Activated CD8-positive, alpha-beta T cell treated with anti-CD3 and anti-CD28 coated beads, Interleukin-2, amount 10 ng/mL, durations not matched to agents 7 days and 5 days (primary cell): ENCODE measurements at places on chromosomes 1 and 21.
A peak's percentile ranks its signal among the peaks of the same experiment; 100 is the strongest.

GRCh38 chr1:108597041-108597440 lies 37.1 kb downstream of the EEIG2 start:
- DNase-seq = no peak

DNA sequence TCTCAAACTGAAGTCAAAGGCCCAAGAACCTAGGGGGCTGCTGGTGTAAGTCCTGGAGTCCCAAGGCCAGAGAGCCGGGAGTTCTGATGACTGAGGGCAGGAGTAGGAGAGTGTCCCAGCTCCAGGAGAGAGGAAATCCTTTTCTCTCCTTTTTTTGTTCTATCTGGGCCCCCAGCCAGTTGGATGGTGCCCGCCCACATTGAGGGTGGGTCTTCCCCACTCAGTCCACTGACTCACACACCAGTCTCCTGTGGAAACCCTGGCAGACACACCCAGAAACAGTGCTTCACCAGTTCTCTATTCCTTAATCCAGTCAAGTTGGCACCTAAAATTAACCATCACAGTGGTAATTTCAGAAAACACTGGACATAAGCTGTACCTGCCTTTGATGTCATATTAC lies 12.7 kb upstream of the WDR26 start:
- DNase-seq = no peak

GRCh38 chr1:91201694-91202093 lies 179.9 kb upstream of the ZNF644 start:
- DNase-seq = no peak

GRCh38 chr1:68969441-68969840 lies 472.6 kb upstream of the DEPDC1 start:
- DNase-seq = no peak

GRCh38 chr1:80987824-80988223 lies 812.9 kb upstream of the ADGRL2 start:
- DNase-seq = no peak

DNA sequence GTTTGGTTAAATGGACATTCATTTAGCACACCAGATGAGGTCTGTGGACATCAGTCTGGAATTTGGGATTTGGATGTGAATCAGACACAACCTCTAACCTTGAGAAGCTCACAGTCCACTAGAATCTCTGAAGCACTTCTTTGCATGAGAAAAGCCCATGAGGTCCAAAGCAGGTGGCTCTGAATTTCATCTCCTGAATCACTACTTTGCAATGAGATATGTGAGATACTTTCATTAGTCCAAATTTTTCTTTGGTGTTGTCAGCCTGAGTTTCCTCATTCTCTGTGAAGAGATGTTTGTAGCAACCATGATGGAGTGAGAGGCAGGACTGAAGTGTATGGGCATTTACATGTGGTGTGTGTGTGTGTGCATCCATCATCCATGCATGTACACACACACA lies 16.5 kb upstream of the LCE2D start:
- DNase-seq = no peak

DNA sequence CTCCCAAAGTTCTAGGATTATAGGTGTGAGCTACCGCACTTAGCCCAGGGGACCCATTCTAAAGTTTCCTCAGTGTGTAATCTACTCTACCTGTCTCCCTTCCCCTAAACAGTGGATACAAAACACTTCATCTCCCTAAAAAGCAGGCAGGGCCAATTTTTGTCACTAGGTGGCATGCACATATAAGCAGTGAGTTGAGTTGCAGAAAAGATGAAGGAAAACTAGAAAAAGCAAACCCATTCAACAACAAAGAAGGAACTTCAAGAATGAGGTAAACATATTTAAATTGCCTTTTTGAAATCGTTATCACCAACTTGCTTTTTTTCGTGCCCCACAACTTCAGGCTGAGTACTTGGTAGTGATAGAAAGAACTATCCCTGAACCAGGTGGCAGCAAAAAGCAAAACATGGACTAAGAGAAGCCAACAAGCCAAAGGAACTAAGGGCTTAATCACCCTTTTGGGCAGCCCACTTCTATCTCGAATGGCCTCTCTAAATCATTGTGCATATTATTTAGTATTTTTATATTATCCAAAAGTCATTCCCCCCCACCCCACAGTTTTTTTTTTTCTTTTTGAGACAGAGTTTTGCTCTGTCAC lies 19.7 kb upstream of the ALDH9A1 start:
- peak; percentile 60 for DNase-seq

- DNase-seq = no peak
Measured at GRCh38 chr1:178870944-178871343, at the start of gene ANGPTL1. Gene ANGPTL1 (minus strand): TSS chr1:178871077. CDS start chr1:178865776, 5,301 bp downstream.

DNA sequence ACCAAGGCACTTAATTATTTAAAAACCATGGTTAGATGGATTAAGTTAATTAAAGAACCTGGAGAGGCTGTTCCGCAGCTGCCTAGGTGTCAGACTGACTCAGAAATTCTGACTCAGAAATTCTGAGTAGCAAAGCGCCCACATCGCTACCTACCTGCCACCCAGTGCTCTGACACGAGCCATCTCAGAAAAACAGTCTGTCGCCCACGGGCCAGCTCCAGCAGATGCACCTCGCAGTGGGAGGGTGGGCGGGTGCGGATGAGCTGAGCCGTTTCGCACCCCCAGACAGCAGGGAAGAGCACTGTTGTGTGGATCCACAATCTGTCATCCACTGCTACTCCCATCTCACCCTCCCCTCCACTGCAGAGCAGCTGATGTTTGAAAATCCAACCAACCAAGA lies 13.5 kb downstream of the KCNK1 start:
- no peak for DNase-seq
